ENCODE measurements at places on chromosomes 7 and 10.
A peak's percentile ranks its signal among the peaks of the same experiment; 100 is the strongest.

- no peak for DNase-seq
Observed at GRCh38 chr7:41219276-41219675, 483.6 kb downstream of the INHBA start.

DNA sequence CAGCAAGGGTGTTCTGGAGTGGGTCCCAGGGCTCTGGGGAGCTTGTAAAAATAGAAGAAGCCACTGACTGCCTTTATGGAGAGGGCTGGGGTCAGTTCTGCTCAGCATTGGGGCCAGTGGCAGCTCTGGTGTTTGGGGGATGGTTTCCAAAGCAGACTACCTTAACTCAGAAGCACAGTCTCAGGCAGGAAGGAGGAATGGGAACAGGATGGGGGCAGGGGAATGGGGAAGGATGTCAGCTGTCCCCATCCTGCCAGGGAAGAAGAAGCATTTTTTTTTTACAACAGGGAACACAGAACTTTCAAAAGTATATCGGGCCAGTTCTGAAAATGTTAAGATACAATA lies 28.8 kb downstream of the TSPAN15 start:
- DNase-seq = no peak

GRCh38 chr7:107643938-107644308 lies 16.7 kb upstream of the SLC26A4 start:
- DNase-seq = no peak

DNA sequence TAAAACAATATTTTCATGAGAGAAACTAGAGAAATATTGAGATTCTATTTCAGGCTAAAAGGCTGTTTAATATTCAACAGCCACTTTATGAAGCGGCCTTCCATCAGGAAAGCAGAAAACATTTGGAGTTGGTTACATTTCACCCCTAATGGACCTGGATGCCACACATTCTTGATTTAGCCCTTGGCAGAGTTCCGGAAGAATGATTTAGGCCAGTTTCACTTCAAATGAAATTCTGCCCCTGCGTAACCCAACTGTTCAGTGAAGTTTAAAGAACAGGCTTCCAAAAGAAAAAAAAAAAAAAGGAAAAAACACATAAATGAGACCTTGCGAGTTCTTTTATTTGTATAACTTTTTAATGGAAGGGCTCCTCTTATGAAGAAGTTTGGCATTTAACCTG lies 239.2 kb upstream of the AKR1E2 start:
- no peak for DNase-seq

DNA sequence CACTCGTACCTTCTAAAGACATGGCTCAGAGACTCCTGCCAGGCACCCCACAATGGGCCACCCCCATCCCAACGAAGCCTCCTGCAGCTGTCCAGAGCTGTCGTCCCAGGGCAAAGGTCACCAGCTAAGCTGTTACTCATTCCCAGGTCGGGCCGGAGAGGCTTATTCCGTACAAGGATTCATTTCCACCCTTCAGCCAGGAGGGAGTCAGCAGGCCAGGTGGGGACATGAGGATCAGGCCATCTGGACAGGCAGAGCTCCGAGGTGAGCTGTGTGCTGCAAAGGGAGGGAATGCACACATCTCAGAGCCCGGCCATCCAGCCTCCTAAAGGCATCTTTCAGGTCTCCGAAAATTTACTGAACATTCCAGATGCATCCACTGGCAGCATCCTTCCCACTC lies 63.9 kb upstream of the NANOS1 start:
- no peak for DNase-seq

GRCh38 chr10:52889611-52890010 lies 117.0 kb upstream of the MBL2 start:
- no peak for DNase-seq

- no peak for DNase-seq
Observed at GRCh38 chr7:8283968-8284367, 22.0 kb upstream of the ICA1 start.

GRCh38 chr7:102927312-102927933 lies 14.6 kb downstream of the LRRC17 start:
- no peak for DNase-seq

DNA sequence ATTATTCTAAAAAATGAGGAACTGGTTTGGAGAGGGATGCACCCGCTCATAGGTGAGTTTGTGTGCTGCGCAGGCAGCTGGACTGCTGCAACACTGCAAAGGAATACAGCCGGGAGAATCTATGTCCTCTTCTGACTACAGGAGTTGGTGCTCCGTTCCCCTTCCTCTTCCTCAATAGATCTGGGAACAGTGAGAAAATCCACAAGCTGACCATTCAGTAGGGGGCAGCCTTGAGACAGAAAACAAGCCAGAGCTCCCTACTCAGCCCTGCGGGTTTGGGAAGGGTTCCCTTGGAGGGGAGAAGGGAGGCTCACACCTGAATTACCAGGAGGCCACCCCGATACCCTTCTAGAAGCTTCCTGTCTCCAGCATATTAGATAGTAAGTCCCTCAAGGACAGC lies 87.3 kb upstream of the FOXI2 start:
- DNase-seq = no peak

GRCh38 chr7:119175911-119176627 lies 951.6 kb downstream of the ANKRD7 start:
- no peak for DNase-seq

- DNase-seq = no peak
Observed at GRCh38 chr7:106629516-106629915, 31.4 kb downstream of the CCDC71L start.

DNA sequence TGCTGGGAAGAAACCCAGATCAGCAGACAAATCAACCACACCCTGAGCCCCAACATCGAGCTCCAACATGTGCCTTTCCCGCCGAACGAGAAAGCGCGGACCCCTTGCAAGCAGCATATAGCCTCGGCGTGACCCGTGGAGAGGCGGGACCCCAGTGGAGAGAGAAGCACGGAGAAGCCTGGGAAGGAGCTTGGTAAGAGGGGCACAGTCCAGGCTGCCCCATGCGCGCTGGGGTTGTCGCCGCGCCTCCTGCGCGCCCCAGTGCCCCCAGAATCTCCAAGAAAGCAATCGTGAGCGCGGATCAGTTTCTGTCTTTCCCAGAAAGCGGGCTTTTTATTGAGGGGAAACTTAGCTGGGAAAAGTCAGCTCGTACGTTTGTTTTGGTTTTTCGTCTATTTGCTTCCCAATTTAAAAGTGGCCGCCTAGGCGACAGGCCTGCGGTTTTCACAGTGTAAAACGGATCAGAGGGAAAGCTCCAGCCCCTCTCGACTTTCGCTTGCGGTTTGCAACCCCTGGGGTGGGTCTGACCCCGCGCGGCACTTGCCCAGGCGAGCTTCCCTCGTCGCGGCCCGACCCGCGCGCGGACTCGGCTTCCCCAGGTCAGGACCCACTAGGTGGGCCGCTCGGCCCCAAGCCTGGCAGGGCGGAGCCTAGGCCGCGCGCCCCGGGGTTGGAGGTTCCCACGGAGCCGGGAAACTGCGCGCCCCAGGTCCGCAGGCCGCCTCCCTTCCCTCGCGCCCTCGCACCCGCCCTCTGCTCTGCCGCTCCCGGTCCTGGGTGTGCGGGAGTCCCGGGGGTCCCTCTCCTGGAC lies 31.1 kb downstream of the SKIDA1 start:
- peak; percentile 65 for DNase-seq

GRCh38 chr7:6178298-6179029 lies 94.0 kb downstream of the CYTH3 start:
- no peak for DNase-seq

DNA sequence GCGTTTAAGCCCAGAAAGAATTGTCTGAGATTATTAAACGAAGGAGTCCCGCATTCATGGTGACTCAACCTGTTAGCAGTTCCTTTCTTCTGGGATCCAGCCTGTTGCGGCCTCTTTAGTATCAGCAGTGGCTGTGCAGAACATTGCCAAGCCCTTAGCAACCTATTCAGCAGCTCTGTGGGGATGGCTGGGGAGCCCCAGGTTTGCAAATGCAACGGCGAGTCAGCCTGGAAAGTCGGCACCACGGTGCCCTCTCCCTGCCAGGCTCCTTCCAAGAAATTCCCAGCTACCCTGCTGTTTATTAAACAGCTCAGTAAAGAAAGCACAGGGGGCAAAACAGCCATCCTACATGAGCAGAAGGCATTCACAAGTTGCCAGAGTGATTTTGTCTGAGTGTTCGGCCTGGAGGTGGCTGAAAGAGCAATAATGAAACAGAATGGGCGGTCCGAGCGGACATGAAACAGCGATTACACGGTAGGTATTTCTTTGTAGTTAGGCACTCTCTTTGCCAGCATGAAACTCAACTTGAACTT lies 198.3 kb downstream of the BAMBI start:
- DNase-seq = no peak

DNA sequence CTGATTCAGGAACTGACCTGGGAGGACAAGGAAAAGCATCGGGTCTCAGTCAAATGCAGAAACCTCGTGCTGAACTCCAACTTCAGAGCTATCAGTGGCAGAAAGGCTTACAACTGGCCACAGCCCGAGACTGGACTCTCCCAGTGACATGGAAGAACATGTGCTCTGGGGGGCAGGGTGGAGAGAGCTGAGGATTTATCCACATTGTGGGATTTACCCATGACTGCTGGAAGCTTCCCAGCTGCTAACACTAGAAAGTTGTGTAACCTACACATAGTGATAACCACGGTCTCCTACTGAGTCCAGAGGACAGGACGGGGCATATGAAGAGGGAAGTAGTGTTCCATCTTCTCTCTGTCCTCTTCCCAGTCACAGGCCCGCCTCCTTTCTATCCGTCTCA lies 103.4 kb downstream of the ITIH5 start:
- no peak for DNase-seq

GRCh38 chr7:73892003-73892999 lies 31.3 kb downstream of the TMEM270 start:
- DNase-seq = no peak

- DNase-seq = no peak
Observed at GRCh38 chr7:129147731-129148130, 3.2 kb downstream of the TSPAN33 start.

All from activated CD8-positive, alpha-beta memory T cell treated with anti-CD3 and anti-CD28 coated beads, Interleukin-2, amount 50 U/mL, for 48 hours (primary cell).